ENCODE measurements at places on chromosomes 5 and 9.

DNA sequence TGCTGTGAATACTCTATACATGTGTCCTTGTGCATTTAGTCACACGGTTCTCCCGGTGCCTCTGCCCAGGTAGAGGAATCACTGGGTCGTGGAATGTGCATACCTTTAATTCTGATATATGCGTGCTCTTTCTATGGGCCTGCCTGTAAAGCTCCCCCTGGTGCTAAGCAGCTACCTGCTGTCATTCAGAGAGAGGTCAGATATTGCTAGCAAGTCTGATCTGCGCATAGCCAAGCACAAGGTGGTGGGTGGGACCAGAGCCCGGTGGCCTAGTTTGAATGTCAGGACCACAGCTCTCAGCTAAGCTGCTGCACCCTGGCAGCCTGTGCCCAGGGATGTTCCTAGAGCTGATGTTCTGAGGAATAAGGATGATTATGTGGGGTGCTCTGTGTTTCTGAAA, 33.4 kb downstream of the TJP2 start:
- DNase-seq, result no peak

- DNase-seq, result no peak
Observed at GRCh38 chr5:97618721-97619120, 435.7 kb upstream of the RIOK2 start.

DNA sequence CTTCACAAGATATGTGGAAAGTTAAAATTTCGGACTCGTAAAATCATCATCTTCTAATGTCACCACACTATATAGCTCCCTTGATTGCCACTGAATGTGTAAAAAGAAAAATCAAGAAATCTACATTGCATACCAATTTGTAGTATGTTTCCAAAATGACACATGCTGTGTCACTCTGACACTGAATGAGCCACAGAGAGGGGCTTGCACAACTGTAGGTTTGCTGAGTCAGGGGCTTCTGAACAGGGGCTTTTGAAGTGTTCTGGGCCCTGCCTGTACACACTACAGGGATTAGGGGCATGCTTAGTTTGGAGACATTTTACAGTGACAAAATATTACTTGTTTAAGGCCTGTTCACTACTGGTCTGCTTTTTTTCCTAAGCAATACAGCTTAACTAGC, 234.4 kb upstream of the GRAMD2B start:
- no peak for DNase-seq

DNA sequence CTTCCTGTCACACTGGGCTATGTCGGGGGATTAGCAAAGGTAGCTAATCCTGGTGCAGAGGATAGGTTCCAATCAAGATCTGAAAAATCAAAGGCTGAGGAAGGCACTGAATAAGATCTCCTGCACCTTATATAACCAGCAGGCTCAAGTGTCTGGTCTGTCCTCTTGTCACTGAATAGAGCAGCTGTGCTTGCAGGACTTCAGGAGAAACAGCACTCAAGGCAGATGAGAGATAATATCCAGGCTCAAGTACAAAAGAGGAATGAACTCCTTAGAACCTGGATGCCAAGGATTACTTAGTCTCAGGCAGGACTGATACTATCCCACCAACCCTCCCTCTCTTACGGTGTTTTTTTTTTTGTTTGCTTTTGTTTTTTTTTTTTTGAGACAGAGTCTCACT, 108.8 kb upstream of the LRRTM2 start:
- no peak for DNase-seq

- DNase-seq, result no peak
Observed at GRCh38 chr9:4371108-4371507, 71.2 kb upstream of the GLIS3 start.

GRCh38 chr5:140325486-140325885, 20.9 kb downstream of the HBEGF start:
- DNase-seq, result no peak

GRCh38 chr5:56984445-56984844, 32.5 kb upstream of the MIER3 start:
- DNase-seq, result no peak

DNA sequence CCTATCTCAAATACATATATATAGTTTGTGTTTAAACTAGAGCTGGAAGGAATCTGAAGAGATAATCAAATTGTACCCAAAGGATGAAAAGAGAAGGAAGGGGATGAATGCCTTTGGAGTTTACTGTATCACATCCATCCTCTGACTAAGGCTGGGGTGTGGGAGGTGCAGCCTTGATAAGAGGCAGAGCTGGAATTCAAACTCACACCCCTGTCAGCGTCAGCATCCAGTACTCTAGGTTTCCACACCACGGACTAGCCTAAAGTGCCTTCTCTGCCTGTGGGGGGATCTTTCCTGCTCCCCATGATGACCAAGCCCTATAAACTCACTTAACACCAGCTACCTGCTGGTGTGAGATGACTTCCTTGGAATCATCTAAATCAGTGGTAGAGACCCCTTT, 48.1 kb downstream of the EPB41L4B start:
- DNase-seq, result no peak

DNA sequence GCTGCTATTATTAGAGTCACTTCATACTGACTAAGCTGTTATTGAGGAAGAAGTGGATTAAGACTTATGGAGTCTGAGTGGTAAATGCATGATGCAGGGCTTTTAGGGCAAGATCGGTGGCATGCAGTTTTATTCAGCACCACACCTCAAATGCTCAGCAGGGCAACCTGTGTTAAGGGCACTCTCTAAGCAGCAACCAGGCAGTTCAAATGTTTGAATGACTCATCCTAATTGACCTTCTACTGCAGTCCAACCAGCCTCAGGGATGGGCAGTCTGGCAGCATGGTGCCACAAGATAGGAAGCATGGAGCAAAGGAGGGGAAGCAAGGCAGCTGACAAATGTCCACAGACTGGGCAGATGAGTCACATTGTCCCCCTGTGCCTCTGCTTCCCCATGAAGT, 80.2 kb upstream of the MIER3 start:
- no peak for DNase-seq

- DNase-seq, result no peak
Observed at GRCh38 chr9:109181284-109181683, 14.2 kb upstream of the FRRS1L start.

- DNase-seq, result no peak
Observed at GRCh38 chr5:93072831-93073459, 508.1 kb downstream of the NR2F1-AS1 start.

DNA sequence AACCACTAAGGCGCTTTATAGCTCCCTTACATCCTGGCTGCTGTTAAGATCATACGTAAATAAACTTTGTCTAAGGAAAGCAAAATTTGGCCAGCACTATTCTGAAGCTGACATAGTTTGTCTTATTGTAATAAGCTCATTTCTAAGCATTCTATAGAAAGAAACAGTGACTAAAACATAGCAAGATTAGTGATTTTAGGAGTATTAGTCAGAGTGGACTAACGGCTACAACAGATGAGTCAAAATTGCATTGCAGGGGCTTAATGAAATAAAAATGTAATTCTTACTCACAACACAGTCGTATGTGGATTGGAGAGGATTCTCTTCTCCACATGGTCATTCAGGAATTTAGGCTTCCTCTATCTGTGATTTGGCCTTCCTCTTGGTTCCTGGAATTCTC, 347.6 kb downstream of the GADD45G start:
- DNase-seq, result no peak

GRCh38 chr5:180313677-180314505, 22.0 kb upstream of the MAPK9 start:
- no peak for DNase-seq

DNA sequence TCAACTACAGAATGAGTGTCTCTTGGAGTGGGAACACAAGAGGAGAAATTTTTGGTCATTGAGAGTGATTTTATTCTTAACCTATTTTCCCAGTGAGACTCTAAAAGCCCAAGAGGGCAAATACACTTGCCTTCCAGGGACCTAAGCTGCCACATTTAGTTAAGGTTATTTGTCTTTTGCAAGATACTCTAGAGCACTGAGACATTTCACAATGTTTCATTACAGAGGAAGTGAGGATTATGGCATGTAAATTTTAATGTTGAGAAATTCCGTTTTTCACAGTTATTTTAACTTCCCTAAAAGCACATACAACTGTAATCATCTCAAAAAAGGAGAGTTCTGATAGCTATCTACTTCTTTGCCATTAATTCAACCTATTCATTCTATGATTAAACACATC, 38.7 kb upstream of the RAB3C start:
- no peak for DNase-seq

GRCh38 chr5:51376509-51376908, 6.7 kb upstream of the ISL1 start:
- no peak for DNase-seq

- DNase-seq, result no peak
Observed at GRCh38 chr5:126809916-126810315, 33.0 kb downstream of the LMNB1 start.

GRCh38 chr5:14417276-14417730, 164.3 kb upstream of the OTULINL start:
- DNase-seq, result no peak
